ENCODE measurements at places on chromosomes 4 and X. TPM values are rescaled to one million over a fixed set of nuclear protein-coding genes. Genes with fewer than 3 reads are reported as not detected.

DNA sequence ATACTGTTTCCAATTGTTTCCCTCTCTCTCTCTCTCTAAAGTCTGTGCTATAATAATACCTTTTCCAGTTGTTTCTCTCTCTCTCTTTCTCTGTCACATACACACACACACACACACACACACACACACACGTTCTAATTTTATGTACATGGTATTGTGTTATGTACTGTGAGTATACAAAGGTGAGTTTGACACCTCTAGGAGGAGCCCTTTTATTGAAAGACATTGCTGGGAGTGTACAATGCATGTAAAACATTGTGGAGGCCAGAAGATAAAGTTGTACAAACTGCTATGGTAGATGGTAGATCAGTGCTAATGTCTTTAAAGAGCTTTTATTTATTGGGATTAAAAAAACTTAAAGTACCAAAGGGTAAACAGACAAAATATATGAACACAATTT is 53.6 kb downstream of the BLTP1 start:
- DNase-seq = no peak

- no peak for DNase-seq
Measured at GRCh38 chrX:21973321-21974010, 33.0 kb downstream of the SMS start.

DNA sequence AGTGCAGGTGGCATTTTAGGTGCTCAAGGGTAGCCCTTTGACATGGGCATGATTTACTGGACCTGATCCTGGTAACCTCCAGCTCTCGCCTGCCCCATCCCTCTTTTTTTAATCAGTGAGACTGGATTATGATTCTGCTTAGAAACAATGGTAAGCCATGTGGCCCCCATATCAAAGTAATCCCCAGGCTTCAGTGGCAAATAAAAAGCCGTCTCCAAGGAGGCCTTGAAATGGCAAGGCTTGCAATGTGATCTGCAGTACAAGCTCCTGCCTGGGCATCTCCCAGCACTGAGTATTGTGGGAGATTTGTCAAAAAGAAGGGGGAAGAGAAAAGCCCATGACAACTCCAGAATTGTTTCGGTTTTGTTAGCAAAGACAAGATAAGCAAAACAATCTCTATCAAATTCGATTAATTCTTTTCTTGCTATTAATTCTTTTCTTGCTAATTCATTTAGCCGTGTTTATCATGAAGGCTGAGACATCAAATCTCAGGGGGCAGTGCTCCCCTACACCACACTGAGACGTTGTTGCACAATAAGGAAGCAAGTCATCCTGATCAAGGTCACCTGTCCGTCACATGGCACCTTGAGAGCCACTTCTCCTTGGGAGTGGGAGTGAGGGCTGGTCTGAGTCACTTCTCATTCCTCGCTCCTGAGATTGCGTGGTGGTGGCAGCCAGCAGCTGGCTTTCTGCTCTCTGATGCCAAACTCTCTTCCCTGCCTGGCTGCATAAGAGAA is 312.7 kb upstream of the GATB start:
- DNase-seq = no peak

- DNase-seq = no peak
Measured at GRCh38 chrX:153448556-153449367, 2.9 kb upstream of the TREX2 start.

DNA sequence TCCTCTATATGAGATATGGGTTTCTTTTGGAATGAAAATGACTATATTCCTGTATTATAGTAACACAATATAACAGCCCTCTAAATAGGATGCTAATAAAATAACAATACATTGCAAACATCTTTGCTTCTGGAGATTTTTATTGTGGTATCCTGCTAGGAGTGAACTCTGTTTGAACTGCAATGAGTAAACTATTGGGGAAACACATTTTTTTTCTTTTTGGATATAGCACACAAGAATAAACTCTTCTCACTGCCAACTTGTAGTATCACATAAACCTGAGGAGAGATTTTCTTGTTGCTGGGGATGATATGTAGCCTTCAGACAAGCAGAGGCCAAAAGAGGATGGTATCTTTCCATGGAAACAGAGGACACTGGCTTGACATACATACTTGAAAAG is 238.2 kb downstream of the C4orf33 start:
- DNase-seq = no peak

DNA sequence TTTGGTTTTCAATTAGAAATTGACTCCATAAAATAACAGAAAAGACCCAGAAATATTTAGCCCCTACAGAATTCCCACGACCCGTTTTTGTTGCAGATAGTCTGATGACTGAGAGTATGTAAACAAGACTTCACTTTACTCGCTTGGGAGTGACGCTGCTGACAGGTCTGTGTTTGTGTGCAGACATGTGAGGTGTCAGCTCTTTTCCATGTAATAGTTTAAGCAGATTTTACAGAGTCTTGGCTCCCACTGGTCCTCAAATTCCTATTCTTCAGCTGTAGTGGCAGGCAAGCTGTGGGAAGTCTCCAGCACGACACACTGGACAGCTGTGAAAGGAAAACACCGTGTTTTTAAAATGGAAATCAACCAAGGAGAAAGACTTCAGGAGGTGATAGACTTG is 455.7 kb downstream of the GABRG1 start:
- DNase-seq = no peak

F11 gene
- 0.54 TPM for total RNA-seq

MAGEA6 gene
- not detected for total RNA-seq

Measured in colonic mucosa (tissue), 4 donors.